ENCODE measurements at places on chromosomes 7 and 10.

DNA sequence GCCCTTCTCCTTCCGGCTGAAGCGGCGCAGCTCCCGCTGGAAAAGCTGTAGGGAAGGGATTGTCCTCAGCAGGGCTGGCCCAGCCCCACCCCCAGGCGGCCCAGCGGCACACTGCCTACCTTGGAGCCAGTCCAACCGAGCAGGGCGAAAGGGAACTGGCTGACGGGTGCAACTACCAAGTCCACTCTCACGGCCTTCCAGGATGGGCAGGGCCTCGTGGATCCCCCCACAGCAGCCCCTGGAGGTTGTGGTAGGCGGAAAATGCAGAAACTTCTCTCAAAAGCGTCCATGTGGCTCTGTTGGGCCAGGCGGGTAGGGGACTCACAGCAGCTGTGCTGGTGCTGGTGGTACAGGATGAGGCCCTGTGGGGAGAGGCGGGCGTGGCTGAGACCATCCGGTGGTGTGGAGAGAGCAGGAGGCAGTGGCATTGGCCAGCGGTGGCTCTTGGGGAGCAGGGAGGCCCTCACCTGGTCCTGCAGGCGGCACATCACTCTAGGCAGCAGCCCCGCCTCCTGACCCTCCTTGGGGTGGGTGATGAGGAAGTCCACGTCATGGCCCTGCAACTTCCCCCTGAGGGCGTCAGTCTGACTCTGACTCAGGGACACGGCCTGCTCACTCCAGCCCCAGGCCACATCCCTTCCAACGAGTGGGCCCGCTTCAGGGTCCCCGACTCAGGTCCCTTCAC is 8.4 kb upstream of the PGAM2 start:
- no peak for DNase-seq

- DNase-seq: no peak
Measured at GRCh38 chr7:55275291-55276200, 89.6 kb upstream of the LANCL2 start.

- peak; percentile 48 for DNase-seq
Measured at GRCh38 chr10:74072503-74072902, 74.6 kb downstream of the VCL start.

GRCh38 chr7:30302656-30303311 is 18.4 kb downstream of the ZNRF2 start:
- DNase-seq: no peak

- no peak for DNase-seq
Measured at GRCh38 chr10:5644930-5645329, 21.5 kb downstream of the ASB13 start.

DNA sequence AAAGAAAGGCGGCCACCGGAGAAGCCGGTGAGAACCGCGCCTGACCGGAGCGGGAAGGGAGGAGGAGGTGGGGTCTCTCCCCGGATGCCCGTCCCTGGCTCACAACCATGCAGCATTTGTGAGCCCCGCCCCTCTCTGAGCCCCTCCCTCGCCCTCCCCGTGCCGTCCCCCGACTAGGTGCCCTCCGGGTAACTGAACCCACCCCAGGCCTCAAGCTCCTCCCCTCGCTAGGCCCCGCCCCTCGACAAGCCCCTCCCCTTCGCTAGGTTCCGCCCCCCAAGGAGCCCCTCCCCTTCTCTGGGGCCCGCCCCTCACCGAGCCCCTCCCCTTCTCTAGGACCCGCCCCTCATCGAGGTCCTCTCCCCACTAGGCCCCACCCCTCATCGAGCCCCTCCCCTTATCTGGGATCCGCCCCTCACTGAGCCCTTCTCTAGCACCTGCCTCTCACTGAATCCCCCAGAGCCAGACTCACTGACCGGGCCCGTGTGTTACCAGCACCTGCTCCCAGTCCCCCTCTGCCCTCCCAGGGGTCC is 42.2 kb upstream of the HSPB1 start:
- no peak for DNase-seq

DNA sequence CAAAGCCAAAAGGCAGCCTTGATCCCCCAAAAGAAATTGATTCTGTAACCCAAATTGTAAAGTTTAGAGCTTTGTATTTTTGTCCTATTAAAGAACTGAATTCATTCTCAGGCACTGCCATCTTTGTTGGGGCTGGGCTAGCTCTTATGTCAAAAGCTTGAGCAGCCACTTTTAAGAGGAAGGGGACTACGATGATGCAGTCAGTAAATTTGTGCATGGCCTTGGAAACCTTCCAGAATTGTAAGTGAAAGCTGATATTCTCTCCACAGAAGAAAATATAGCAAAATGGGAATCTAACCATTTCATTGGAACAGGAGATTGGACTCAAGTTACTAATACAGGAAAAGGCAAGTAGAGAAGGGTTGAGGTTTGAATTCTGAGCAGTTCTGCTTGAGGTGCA is 50.1 kb downstream of the RBM20 start:
- no peak for DNase-seq

GRCh38 chr7:64581926-64582894 is 19.3 kb upstream of the ZNF680 start:
- no peak for DNase-seq

DNA sequence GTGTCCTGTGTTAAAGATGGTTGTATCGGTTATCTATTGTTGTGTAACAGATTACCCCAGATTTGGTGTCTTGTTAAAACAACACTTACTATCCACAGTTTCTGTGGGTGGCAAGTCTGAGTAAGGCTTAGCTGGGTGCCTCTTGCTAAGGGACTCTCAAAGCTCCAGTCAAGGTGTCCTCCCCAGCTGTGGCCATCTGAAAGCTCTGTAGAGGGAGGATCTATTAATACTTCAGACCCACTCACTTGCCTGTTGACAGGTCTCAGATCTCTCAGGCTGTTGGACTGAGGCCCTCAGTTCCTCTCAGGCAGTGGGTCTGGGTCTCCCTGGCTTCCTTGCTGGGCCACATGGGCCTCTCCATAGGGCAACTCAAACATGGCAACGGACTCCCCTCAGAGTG is 19.6 kb downstream of the ARID5B start:
- no peak for DNase-seq

DNA sequence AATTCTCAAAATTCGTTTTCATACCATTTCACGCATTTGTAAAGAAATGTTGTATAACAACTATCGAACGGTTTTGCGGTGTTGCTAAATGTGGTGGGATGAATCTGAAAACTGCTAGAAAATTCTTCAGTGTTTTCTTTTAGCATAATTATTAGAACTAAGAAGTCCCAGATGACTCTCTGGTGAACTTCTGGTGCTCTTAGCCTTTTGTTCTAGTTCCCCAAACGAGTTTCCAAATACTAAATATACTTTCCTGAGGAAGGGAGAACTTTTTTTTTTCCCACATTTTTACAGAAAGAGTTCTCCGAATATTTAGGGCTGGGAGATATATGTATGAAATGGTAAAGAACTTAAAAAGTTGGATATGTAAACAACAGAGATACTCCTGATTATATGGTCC is 82.5 kb downstream of the ICA1 start:
- DNase-seq: no peak

- DNase-seq: no peak
Measured at GRCh38 chr7:84669177-84669732, 474.7 kb upstream of the SEMA3A start.

GRCh38 chr7:78530351-78530750 is 731.8 kb downstream of the PHTF2 start:
- DNase-seq: peak; percentile 80

- no peak for DNase-seq
Measured at GRCh38 chr7:140200061-140200989, 23.5 kb upstream of the KDM7A start.

- DNase-seq: no peak
Measured at GRCh38 chr10:120643351-120643750, 186.3 kb downstream of the PLPP4 start.

DNA sequence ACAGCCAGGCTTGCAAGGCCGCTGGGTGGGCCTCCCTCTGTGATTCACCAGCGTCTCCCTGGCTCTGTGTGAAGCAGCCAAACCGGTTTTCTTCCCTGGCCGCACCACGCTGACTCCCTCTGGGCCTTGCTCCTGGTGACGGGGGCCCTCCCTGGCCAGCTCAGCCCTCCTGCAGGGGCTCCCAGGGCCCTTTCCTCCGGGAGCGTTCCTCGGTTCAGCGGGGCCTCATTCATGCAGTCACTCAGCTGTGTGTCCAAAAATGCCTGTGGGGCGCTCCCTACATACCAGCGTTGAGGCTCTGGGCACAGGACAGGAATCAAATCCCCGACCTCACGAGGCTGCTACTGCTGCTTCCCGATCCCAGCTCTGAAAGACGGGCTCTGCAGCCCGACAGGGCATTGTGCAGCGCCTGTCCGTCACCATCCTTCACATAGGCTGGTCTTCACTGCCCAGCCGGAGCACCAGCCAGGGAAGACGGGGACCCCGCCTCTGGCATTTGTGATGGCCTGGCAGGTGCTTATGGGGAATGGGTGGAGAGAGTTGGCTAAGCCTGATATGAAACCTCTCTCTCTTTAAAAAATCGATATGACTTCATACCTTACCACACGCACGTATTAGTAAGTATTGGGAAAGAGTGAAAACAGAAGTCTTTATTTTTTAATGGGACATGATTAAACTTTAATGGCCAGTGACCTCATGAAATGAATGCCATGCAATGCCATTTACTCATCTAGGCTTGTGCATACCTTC is 110.0 kb upstream of the SHH start:
- no peak for DNase-seq

DNA sequence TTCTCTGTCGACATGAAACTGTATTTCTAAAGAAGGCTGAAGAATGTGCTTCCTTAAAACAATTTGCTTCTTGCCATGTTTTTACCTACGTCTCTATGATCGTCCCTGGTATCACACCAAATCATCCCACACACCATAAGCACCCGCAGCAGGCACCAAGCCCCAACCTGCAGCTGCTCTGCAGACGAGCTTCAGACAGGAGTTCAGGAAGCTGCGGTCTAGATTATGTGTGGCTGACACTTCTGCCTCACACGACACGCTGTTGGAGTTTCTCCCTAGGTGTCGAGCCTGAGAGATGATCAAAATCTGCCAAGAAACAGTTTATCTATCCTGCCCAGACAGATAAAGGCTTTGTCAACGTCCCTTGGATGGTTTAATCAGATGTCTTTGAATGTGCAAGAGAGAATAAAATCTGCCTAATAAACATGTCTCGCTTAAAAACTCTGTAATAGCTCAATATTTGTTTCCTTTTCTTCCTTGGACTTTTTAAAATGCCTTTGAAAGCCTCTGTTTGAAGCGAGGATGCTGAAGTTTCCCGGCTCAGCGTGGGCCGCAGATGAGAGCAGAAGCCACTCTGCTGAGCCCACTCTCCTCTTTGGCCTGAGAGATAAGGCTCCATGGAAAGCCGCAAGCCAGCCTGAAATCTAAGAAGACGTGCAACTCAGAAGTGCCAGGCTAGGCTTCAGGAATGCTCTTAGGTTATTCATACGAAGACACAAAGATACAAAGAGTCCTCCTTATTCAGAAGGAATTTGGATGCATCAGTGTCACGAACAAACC is 158.3 kb upstream of the PFKP start:
- DNase-seq: no peak

DNA sequence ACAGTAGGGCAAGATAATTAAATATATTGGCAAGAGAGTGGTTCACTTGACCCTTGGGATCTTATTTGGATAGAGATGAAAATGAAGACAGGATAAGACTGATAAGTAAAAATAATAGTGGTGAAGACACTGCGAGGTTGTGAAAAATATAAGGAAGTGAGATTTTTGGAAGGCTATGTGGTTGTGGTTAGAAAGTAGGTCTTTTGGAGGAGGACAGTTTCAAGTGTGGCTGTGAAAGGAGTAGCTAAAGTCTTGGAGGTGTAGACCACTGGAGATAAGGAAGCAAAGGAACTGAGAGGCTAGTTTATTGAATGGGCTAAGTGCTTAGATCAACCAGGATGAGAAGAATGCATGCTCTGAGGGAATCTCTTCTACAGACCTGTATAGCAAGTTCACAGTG is 11.2 kb downstream of the MIOS start:
- DNase-seq: no peak

DNA sequence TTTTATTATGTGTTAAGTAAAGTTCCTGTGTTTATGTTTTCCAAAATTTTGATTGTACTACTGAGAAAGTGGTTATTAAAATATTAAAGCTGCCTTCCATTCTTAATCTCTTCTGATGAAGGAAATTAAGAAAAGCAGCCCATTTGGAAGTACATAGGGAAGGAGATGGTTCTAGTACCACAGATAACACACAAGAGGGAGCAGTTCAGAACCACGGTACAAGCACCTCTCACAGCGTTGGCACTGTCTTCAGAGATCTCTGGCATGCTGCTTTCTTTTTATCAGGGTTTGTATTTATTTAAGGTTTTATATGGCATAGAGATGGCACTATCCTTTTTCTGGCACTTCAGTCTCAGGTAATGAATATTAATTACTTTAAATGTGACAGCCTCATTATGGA is 111.6 kb downstream of the PHTF2 start:
- no peak for DNase-seq

GRCh38 chr7:25216837-25217236 is 11.4 kb downstream of the NPVF start:
- peak; percentile 48 for DNase-seq

GRCh38 chr7:76423666-76424412 is 911 bp upstream of the ZP3 start:
- DNase-seq: peak; percentile 32

DNA sequence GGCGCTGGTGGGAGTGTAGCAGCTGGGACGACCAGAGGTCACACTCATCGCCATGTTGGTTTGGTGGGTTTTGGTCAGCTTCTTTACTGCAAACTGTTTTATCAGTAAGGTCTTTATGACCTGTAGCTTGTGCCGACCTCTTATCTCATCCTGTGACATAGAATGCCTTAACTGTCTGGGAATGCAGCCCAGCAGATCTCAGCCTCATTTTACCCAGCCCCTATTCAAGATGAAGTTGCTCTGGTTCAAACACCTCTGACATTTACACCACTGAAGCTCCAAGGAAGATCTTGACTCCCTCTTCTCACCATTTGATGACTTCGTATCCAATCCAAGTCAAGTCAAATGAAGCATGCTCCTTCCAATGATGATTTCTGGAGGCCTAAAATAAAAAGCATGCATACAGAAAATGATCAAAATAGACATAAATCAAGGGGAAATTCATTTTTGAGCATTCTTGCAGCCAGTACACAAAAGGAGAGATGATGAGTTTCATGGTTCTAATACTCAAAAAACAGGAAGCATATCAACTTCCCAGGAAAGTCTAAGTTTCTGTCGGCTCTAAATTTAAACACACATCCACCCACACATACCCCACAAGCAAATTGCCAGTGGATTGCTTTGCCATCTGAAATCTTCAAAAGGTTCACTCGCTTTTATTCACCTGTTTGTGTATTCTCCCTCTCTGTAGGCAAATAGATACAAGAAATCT is 2.4 kb upstream of the PSMG3 start:
- no peak for DNase-seq

DNA sequence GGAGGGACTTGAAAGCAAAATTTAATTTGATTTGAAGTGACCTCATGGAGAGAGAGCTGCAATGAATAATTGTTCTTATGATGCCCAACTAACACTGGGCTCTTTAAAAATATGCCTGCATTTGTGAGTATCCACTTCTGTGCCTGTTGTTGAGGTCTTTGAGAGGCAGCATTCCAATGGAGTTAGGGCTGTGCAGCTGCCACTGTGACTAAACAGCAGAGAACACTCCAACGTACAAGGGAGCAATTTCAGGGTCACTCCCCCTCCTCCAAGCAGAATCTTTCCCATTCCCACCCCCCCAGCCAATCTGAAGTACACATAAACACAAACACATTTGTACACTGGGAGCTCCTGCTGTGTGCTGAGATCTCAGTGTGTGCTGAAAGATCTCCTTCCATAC is 28.0 kb upstream of the GSAP start:
- DNase-seq: no peak

- peak; percentile 78 for DNase-seq
Measured at GRCh38 chr10:126387041-126387921, 996 bp downstream of the ADAM12 start.

GRCh38 chr10:125983161-125983560 is 86.8 kb downstream of the FANK1 start:
- DNase-seq: peak; percentile 67

- DNase-seq: no peak
Measured at GRCh38 chr7:30165590-30165989, 30.8 kb downstream of the MTURN start.

Measured in kidney glomerular epithelial cell (primary cell).